ENCODE measurements at places on chromosomes 16 and 17. TPM values are rescaled to one million over a fixed set of nuclear protein-coding genes. Genes with fewer than 3 reads are reported as not detected.

DNA sequence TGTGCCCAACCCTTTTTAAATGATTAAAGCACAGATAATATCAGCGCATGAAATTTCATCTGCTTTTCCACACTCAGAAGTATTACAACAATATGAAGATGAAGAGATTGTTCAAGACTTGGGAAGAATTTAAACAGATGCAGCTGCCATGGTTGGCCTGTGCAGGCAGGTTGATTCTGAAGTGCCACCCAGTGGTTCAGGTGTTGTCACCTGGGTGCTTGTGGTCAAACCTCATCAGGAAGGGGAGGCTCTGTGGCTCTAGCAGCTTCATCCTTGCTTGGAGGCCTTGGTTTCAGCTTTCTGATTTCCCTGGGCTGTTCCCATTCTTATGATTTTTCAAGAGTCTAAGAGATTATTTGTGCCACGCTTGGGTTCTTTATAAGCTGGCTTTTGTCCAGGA is 22.2 kb upstream of the CLEC18C start:
- H3K4me1 ChIP-seq: no peaks in the 10 kb centered on the region
- peaks cover 1% of the 10 kb centered on the region for H3K36me3 ChIP-seq
- H3K4me3 ChIP-seq: no peak overlapping the region
- H3K27me3 ChIP-seq: no peaks in the 10 kb centered on the region

NT5M gene
- 8.2 TPM for total RNA-seq

GRCh38 chr17:46777943-46778915 is 40.3 kb downstream of the WNT3 start:
- DNase-seq: no peak
- H3K27ac ChIP-seq: peak overlapping the region; percentile 1
- H3K36me3 ChIP-seq: no peaks in the 10 kb centered on the region

SMTNL2 gene
- total RNA-seq: 22.0 TPM

DNA sequence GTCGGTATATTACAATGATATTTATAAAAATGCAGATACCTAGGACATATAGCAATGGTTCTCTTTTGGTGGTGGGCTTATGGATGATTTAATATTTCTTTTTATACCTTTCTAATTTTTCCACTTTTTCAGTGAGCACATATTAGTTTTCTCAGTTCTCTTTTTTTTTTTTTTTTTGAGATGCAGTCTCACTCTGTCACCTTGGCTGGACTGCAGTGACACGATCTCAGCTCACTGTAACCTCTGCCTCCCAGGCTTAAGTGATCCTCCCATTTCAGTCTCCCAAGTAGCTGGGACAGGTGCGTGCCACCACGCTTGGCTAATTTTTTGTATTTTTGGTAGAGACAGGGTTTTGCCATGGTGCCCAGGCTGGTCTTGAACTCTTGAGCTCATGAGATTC is 15.1 kb downstream of the MAP3K14 start:
- H3K27me3 ChIP-seq: peaks cover 7% of the 10 kb centered on the region
- no peak overlapping the region for H3K27ac ChIP-seq
- H3K4me1 ChIP-seq: peaks cover 35% of the 10 kb centered on the region

DNA sequence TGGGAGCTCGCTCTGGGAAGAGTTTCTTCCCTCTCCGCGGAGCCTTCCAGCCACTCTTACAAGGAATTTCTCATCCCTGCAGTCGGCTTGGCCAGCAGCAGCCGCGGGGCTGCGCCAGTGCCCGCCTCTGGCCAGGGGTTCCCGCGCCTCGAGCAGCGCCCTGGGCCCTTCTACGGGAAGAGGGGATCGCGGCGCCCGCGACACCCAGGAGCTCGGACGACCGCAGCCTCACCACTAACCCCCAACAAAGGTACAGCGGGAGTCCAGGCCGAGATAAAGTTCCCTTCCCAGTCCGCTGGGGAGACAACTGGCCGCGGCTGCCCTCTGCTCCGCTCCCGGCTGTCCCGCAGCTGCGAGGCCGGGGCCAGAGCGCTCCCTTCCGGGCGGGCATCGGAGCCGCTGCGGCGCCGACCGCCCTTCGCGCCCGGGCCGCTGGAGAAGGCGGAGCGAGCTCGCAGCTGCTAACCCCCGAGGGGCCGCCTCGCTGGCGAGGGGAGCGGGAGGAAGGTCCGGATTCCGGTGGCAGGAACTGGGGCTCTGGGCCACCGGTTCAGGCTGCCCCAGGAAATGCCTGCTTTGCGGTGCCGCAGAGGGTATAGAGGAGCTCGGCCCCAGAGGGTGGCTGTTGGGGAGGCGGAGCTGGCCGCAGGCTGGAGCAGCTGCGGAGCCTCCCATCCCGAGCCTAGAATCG is 3.6 kb upstream of the HS3ST3B1 start:
- peaks cover 16% of the 10 kb centered on the region for H3K36me3 ChIP-seq
- peaks cover 39% of the 10 kb centered on the region for H3K27me3 ChIP-seq
- peaks cover 11% of the 10 kb centered on the region for H3K4me1 ChIP-seq

- H3K27me3 ChIP-seq: peaks cover 9% of the 10 kb centered on the region
- H3K36me3 ChIP-seq: no peaks in the 10 kb centered on the region
- H3K27ac ChIP-seq: no peak overlapping the region
- no peak for DNase-seq
- H3K4me3 ChIP-seq: no peak overlapping the region
- H3K4me1 ChIP-seq: peaks cover 39% of the 10 kb centered on the region
These were observed 22.7 kb downstream of the YWHAE start for GRCh38 chr17:1377334-1377733.

CSH2 gene
- total RNA-seq: 0.56 TPM

- H3K27ac ChIP-seq: no peak overlapping the region
- no peaks in the 10 kb centered on the region for H3K36me3 ChIP-seq
- no peaks in the 10 kb centered on the region for H3K27me3 ChIP-seq
- H3K4me3 ChIP-seq: no peak overlapping the region
- peaks cover 2% of the 10 kb centered on the region for H3K4me1 ChIP-seq
These were observed 100.0 kb downstream of the FTO start for GRCh38 chr16:53803998-53804397.

DNA sequence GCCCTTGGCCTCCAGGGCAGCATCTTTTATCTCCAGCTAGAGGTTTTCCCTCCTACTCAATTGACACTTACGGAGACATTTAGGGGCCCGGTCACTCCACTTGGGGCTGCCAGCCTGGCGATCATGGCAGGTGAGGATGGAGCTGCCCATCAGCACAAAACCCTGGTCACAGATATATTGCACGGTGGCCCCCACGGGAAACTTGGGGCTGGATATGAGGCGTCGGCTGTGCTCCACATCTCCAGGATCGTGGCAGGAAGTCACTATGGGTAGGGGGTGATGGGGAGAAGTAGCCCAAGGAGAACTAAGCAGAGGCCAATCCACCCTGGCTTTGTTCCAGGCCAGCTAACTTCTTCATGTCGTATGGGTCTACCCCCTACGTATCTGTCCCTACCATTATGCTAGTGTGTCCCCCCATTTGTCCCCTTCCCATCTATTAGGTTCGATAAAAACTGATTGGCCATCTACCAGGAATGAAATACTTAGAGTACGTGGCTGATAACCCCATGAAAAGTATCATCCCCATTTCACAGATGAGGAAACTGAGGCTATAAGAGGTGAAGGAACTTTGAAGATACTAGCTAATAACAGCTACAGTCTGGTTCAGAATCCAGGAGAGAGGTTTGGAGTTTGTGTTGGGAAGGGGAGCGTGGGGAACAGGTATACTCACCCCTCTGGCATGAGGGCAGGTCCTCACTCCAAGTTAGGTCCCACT is 6.1 kb upstream of the PHF12 start:
- no peak for DNase-seq
- no peak overlapping the region for H3K27ac ChIP-seq
- no peaks in the 10 kb centered on the region for H3K36me3 ChIP-seq
- peak overlapping the region; percentile 30 for H3K4me3 ChIP-seq

DNA sequence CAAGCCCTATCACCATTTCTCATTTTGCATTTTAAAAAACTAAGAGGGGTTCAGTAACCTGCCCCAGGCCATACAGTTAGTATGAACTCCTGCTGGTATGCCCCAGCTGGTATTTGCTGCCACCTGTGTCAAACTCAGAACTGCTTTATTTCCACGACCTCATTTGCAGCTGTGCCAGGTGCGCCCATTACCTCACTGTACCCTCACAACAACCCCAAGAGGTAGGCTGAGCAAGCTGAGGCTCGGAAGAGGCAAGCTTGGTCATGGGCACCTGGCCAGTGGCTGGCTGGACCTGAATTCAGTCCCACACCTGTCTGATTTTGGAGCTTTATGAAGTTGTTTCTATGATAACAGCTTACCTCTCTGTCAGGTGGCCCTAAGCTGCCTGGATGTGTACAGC is 7.6 kb downstream of the EPN2 start:
- no peak overlapping the region for H3K27ac ChIP-seq
- no peaks in the 10 kb centered on the region for H3K36me3 ChIP-seq
- H3K27me3 ChIP-seq: peaks cover 3% of the 10 kb centered on the region
- H3K4me1 ChIP-seq: peaks cover 31% of the 10 kb centered on the region
- peak; percentile 2 for DNase-seq

GRCh38 chr17:67390646-67391361 is 13.7 kb downstream of the PITPNC1 start:
- H3K27ac ChIP-seq: no peak overlapping the region
- no peaks in the 10 kb centered on the region for H3K36me3 ChIP-seq
- H3K27me3 ChIP-seq: no peaks in the 10 kb centered on the region
- H3K4me1 ChIP-seq: peaks cover 5% of the 10 kb centered on the region

ZFP3 gene
- total RNA-seq: 4.9 TPM

- H3K27ac ChIP-seq: no peak overlapping the region
- H3K36me3 ChIP-seq: peaks cover 4% of the 10 kb centered on the region
- no peak for DNase-seq
- peaks cover 14% of the 10 kb centered on the region for H3K4me1 ChIP-seq
- no peak overlapping the region for H3K4me3 ChIP-seq
These were observed 14.5 kb upstream of the BAIAP2 start for GRCh38 chr17:81020443-81020766.

GRCh38 chr16:77925531-77925930 is 96.8 kb upstream of the CLEC3A start:
- DNase-seq: no peak
- no peaks in the 10 kb centered on the region for H3K27me3 ChIP-seq
- H3K4me3 ChIP-seq: no peak overlapping the region
- H3K27ac ChIP-seq: no peak overlapping the region
- H3K4me1 ChIP-seq: peaks cover 3% of the 10 kb centered on the region

- H3K27ac ChIP-seq: no peak overlapping the region
- peaks cover 4% of the 10 kb centered on the region for H3K27me3 ChIP-seq
- peaks cover 16% of the 10 kb centered on the region for H3K36me3 ChIP-seq
- H3K4me1 ChIP-seq: peaks cover 12% of the 10 kb centered on the region
These were observed 8.3 kb downstream of the MYH10 start for GRCh38 chr17:8622191-8622590.

DNA sequence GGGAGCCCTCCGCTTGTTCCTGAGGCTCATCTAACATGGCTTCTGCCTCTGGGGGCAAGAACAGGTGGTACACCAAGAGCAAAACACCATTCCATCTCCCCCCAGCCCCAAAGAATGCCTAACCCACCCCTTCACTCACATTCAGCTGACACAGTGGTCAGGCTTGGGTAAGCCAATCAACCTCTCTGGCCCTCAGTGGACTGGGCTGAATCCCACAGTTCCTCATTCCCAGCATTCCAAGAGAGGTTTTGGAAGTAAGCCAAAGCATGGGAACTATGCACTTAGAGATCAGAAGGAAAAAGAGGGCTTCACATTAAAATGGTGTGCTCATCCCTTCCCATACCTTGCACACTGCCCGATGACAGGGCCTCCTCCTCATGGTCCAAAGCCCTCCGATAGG is 7.8 kb downstream of the PIGS start:
- no peak overlapping the region for H3K27ac ChIP-seq
- H3K36me3 ChIP-seq: no peaks in the 10 kb centered on the region
- peaks cover 6% of the 10 kb centered on the region for H3K4me1 ChIP-seq
- H3K27me3 ChIP-seq: no peaks in the 10 kb centered on the region
- no peak for DNase-seq
- no peak overlapping the region for H3K4me3 ChIP-seq

DNA sequence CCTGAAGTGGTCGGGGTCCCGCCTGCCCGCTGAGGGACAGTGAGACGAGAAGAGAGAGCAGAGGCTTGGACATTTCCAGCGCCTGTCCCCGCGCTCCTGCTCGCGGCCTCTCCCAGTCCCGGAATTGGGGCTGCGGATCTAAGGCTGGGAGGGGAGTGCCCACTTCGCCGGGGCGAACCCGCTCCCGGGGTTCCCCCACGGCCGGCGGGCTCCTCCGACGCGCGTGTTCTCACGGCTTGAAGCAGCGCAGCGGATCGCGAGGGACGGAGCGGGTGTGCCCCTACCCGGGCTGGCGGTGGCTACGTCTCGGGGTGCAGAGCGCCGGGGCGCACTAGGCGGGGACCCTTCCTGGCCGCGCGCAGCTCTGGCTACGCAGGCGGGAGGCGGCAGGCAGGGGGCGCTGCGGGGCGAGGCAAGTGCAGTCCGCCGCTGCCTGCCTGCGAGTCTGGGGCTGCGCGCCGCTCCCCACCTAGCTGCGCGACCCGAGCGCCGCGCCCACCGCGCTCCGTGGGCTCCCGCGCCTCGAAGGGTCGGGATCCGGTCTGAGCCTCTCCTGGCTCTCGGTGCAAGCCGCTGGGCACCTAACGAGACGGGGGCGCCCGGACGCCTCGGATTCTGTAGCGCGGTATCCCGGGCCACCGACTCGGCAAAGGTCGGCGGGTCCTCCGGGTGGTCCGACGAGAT is 1.2 kb downstream of the NGFR start:
- peak overlapping the region; percentile 91 for H3K27ac ChIP-seq
- peak; percentile 96 for DNase-seq
- H3K27me3 ChIP-seq: peaks cover 20% of the 10 kb centered on the region
- H3K4me3 ChIP-seq: peak overlapping the region; percentile 90
- H3K4me1 ChIP-seq: peaks cover 27% of the 10 kb centered on the region

LITAFD gene
- not detected for total RNA-seq

GRCh38 chr17:81115749-81116464 is 49.4 kb upstream of the PVALEF start:
- no peak for DNase-seq
- H3K27ac ChIP-seq: peak overlapping the region; percentile 64
- no peaks in the 10 kb centered on the region for H3K36me3 ChIP-seq
- peaks cover 20% of the 10 kb centered on the region for H3K27me3 ChIP-seq
- H3K4me3 ChIP-seq: no peak overlapping the region

- no peaks in the 10 kb centered on the region for H3K27me3 ChIP-seq
- no peak overlapping the region for H3K27ac ChIP-seq
- no peak for DNase-seq
These were observed 15.3 kb upstream of the PSMD7 start for GRCh38 chr16:74281300-74281699.

SMIM5 gene
- 0.20 TPM for total RNA-seq

DNA sequence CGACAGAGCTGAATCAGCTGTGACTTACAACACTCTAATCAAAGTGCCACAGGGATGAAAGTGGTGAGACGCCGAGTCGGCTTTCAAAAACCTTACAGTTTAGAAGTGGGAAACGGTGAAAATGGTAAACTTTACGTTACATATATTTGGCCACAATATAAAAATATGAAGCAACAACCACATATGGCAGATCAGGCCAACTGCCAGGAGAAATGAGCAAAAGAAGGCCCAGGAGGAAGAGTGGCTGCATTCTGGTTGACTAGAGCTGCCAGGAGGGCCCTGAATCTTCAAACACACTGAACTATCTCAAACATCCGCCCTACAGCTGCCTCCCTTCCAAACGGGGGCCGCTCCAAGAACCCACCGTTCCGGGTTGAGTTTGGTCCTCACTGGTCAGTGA is 56.3 kb downstream of the MRM3 start:
- peaks cover 36% of the 10 kb centered on the region for H3K27me3 ChIP-seq
- peaks cover 26% of the 10 kb centered on the region for H3K4me1 ChIP-seq
- DNase-seq: no peak
- peaks cover 18% of the 10 kb centered on the region for H3K36me3 ChIP-seq
- no peak overlapping the region for H3K27ac ChIP-seq

SLFN14 gene
- total RNA-seq: not detected

GRCh38 chr16:46549477-46549876 is 71.7 kb downstream of the SHCBP1 start:
- no peak overlapping the region for H3K4me3 ChIP-seq
- no peaks in the 10 kb centered on the region for H3K36me3 ChIP-seq
- H3K4me1 ChIP-seq: no peaks in the 10 kb centered on the region
- no peak overlapping the region for H3K27ac ChIP-seq
- peaks cover 2% of the 10 kb centered on the region for H3K27me3 ChIP-seq
